ENCODE measurements at places on chromosomes 13 and 19. TPM values are rescaled to one million over a fixed set of nuclear protein-coding genes. Genes with fewer than 3 reads are reported as not detected.

The TMEM86B gene
- 6.4 TPM for total RNA-seq

The ZNF607 gene
- 10.9 TPM for total RNA-seq

The ZNF20 gene
- total RNA-seq, result 2.6 TPM

The KHSRP gene
- 200 TPM for total RNA-seq

The METTL21C gene
- total RNA-seq, result not detected

The FGF21 gene
- total RNA-seq, result not detected

The FRY gene
- 109 TPM for total RNA-seq

The ACP4 gene
- not detected for total RNA-seq

The SERPINE3 gene
- 0.31 TPM for total RNA-seq

The SBK2 gene
- total RNA-seq, result not detected

The CD22 gene
- total RNA-seq, result 4.2 TPM

The KLHL1 gene
- not detected for total RNA-seq

The KISS1R gene
- total RNA-seq, result not detected

The PRODH2 gene
- total RNA-seq, result not detected

The COL4A2 gene
- 227 TPM for total RNA-seq

The MAST1 gene
- 0.36 TPM for total RNA-seq

The GRIN2D gene
- total RNA-seq, result 0.86 TPM

The SEMA6B gene
- total RNA-seq, result 12.3 TPM

Measured in ureter (tissue), 1 donor.